Naive thymus-derived CD4-positive, alpha-beta T cell (primary cell): ENCODE measurements at places on chromosomes 16 and 17. TPM values are rescaled to one million over a fixed set of nuclear protein-coding genes. Genes with fewer than 3 reads are reported as not detected.
A peak's percentile ranks its signal among the peaks of the same experiment; 100 is the strongest.

Gene NHLRC4
- total RNA-seq = 2.7 and 3.2 TPM in 2 replicates

- no peak for DNase-seq
Measured at GRCh38 chr16:88558457-88559442, 11.5 kb upstream of the ZC3H18 start.

DNA sequence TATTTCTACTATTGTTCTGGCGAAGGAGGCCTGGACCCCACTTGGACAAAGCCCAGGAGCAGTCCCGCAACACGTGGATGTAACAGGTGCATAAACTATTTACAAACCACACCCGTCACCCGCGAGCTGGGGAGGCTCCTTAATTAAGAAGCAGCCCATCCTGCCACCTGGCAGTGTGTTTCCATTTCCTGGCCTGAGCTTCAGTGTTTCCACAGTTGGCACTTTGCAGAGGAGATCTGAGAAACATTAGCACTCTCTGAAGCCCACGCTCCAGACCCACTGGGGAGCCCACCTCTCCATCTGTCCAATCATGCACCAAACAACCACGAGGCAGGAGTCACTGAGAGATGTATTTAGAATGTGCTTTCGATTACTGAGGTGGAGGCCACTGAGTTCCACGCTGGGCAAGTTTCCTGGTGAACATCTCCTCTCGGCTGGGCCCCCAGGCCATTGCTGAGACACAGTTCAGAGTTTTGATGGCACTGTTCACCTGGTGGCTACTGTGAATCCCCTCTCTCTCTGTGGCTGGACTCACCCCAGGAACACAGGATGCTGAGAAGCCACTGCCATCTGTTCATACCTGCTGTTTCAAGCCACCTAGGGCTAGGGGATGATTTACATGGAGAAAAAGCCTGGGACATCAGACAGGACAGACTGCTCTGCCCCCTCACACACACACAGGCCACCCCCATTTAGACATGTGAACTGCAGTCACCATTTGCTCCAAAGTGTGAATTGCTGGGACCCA, 129.1 kb downstream of the AIPL1 start:
- DNase-seq = no peak

- DNase-seq = peak; percentile 1
Measured at GRCh38 chr16:58425756-58426494, 33.7 kb downstream of the GINS3 start.
